ENCODE measurements at places on chromosomes 6 and 20. TPM values are rescaled to one million over a fixed set of nuclear protein-coding genes. Genes with fewer than 3 reads are reported as not detected.

TMEM244 gene
- not detected for total RNA-seq

ZNF391 gene
- total RNA-seq: 1.1 TPM

HSPA1L gene
- total RNA-seq: 3.0 TPM

KIF25 gene
- total RNA-seq: not detected

BPIFB1 gene
- total RNA-seq: not detected

OR2J3 gene
- not detected for total RNA-seq

FOXS1 gene
- not detected for total RNA-seq

SRMS gene
- not detected for total RNA-seq

IL17F gene
- not detected for total RNA-seq

TSPO2 gene
- not detected for total RNA-seq

GOPC gene
- 23.3 TPM for total RNA-seq

PBOV1 gene
- not detected for total RNA-seq

TRIM10 gene
- not detected for total RNA-seq

DSP gene
- 0.08 TPM for total RNA-seq

TRIM15 gene
- not detected for total RNA-seq

HLA-DQB2 gene
- total RNA-seq: not detected

TP53TG5 gene
- total RNA-seq: not detected

RAD21L1 gene
- not detected for total RNA-seq

WFDC10B gene
- total RNA-seq: not detected

DEF6 gene
- total RNA-seq: 195 TPM

RMND1 gene
- total RNA-seq: 19.2 TPM

DLL1 gene
- total RNA-seq: 12.3 TPM

SULF2 gene
- total RNA-seq: 0.58 TPM

THEMIS gene
- 144 TPM for total RNA-seq

PSORS1C2 gene
- not detected for total RNA-seq

RAET1G gene
- total RNA-seq: not detected

CST3 gene
- total RNA-seq: 0.47 TPM

PARD6B gene
- 4.3 TPM for total RNA-seq

SAMD10 gene
- total RNA-seq: 12.0 TPM

ADGB gene
- total RNA-seq: not detected

TAGAP gene
- 64.5 TPM for total RNA-seq

WFDC12 gene
- not detected for total RNA-seq

HLA-DQA1 gene
- 2.7 TPM for total RNA-seq

PRELID3B gene
- total RNA-seq: 81.6 TPM

SNAI1 gene
- total RNA-seq: 0.37 TPM

GINS1 gene
- 40.8 TPM for total RNA-seq

PANK2 gene
- 73.1 TPM for total RNA-seq

OOEP gene
- 0.52 TPM for total RNA-seq

ARMH2 gene
- 1.7 TPM for total RNA-seq

TXNDC5 gene
- 36.9 TPM for total RNA-seq

ARG1 gene
- not detected for total RNA-seq

ASIP gene
- total RNA-seq: not detected

GHRH gene
- not detected for total RNA-seq

OR2B6 gene
- total RNA-seq: not detected

PTCHD4 gene
- not detected for total RNA-seq

TSBP1 gene
- not detected for total RNA-seq

LGSN gene
- total RNA-seq: not detected

NRM gene
- 44.6 TPM for total RNA-seq

OLIG3 gene
- total RNA-seq: 0.44 TPM

SLC4A11 gene
- 1.6 TPM for total RNA-seq

MAS1 gene
- not detected for total RNA-seq

TMEM74B gene
- 1.1 TPM for total RNA-seq

FAM162B gene
- total RNA-seq: not detected

SLC22A1 gene
- total RNA-seq: 0.87 TPM

PNLDC1 gene
- 0.79 TPM for total RNA-seq

LAMA5 gene
- total RNA-seq: 0.40 TPM

SLC2A10 gene
- total RNA-seq: not detected

ZC3H12D gene
- total RNA-seq: 6.0 TPM
